HEK293T (cell line): ENCODE measurements at places on chromosomes 7 and 10.

GRCh38 chr7:50347693-50348092, 43.2 kb downstream of the IKZF1 start:
- no peak for DNase-seq

GRCh38 chr7:55438757-55439525, 73.8 kb downstream of the LANCL2 start:
- no peak for DNase-seq

DNA sequence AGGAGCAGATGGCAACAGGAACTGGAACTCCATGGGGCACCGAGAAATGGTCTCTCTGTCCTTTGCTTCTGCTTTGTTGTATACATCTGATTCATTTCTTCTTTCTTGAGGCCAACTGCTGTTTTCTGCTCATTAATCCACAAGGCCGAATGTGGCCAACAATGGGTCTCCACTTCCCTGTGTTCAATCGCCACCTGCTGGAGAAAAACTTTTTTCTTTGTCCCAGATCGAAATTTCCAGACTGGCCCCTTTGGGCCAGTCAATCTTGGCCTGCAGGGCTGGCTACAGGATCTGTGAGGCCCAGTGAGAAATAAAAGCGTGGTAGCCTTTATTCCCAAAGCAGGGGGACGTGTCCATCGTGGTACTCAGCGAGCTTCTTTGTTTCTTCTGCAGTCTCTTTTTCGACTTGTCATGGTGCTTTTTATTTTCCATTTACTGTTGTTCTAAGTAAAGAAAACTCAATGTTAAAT, 58.8 kb downstream of the PARP12 start:
- peak; percentile 73 for DNase-seq

DNA sequence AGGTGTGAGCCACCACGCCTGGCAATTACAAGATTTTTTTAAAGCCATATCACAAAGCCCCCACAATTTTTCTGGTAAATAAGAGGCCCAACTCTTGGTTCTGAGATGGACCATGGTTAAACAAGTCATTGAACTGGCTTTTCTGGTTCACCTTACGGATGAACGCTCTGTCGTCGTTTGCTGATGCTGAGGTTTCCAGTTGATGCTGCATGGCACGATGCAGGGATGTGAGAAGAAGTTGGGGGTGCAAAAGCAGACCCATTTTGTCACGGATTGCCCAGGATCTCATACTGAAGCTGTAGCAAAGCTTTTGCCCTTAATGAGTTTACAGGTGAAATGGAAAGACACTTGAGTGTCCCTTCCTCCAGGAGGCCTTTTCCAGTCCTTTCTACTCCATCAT, 2.0 kb upstream of the IL2RA start:
- no peak for DNase-seq

- no peak for DNase-seq
These were observed 177.1 kb upstream of the SVIL start for GRCh38 chr10:29811751-29812427.

GRCh38 chr7:157397036-157397720, 60.4 kb downstream of the DNAJB6 start:
- no peak for DNase-seq

DNA sequence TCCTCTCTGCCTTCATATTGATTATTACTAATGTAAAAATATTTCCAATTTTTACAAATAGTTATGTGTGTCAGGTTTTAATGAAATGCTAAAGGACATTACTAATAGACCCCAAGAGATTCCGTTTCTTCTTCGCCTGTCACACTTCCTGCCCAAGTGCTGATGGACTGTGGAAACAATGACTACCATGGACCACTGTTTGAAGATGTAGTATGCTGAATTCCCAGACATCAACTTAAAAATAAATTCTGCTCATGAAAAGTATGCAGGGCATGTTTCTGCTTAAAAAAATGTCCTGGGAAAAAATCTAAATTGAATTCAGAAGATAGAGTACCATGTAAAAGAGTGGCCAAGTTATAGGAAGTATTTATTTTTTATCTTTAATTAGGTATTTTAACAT, 52.1 kb downstream of the ST7 start:
- no peak for DNase-seq

GRCh38 chr7:151063212-151063561, 3.8 kb downstream of the SLC4A2 start:
- no peak for DNase-seq

GRCh38 chr10:8269976-8270375, 215.5 kb downstream of the GATA3 start:
- DNase-seq: no peak

- DNase-seq: no peak
These were observed 193.8 kb downstream of the CYP26A1 start for GRCh38 chr10:93267521-93267920.

- DNase-seq: no peak
These were observed 64.8 kb downstream of the ZNRF2 start for GRCh38 chr7:30349170-30349569.

- no peak for DNase-seq
These were observed 4.0 kb upstream of the MINPP1 start for GRCh38 chr10:87500646-87501048.

GRCh38 chr7:114084472-114085312, 165.9 kb upstream of the PPP1R3A start:
- peak; percentile 19 for DNase-seq

GRCh38 chr10:92690211-92690914, 608 bp downstream of the HHEX start:
- DNase-seq: peak; percentile 52

GRCh38 chr10:82497439-82497838, 622.4 kb downstream of the NRG3 start:
- DNase-seq: no peak

DNA sequence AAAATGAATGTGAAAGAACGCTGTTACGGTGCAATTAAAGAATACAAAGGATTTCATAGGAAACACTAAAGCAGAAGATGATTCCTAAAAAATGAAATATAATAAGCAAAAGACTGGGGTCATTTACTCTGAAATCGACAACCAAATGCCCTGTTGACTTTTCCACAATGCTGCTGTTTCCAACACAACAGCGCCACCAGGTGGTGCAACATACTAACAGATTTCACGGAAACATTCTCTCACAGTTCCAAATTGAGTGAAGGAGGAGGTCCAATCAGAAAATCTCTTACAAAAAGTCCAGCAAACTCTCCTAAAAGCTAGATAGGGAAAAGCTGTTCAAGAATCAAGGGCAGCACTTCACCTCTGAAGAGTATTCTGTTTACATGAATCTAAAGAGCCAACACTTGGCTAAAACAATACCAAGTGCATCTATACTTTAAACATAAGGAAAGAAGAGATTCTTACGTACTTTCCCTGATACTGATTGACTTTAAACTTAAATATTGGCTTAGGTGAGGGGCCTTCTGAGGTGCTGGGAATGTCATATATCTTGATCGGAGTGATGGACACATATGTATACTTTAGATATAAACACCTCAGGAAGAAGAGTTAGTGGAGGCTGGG, 55.9 kb downstream of the UPF2 start:
- DNase-seq: peak; percentile 82

GRCh38 chr10:92575961-92576360, 2.1 kb upstream of the IDE start:
- no peak for DNase-seq

DNA sequence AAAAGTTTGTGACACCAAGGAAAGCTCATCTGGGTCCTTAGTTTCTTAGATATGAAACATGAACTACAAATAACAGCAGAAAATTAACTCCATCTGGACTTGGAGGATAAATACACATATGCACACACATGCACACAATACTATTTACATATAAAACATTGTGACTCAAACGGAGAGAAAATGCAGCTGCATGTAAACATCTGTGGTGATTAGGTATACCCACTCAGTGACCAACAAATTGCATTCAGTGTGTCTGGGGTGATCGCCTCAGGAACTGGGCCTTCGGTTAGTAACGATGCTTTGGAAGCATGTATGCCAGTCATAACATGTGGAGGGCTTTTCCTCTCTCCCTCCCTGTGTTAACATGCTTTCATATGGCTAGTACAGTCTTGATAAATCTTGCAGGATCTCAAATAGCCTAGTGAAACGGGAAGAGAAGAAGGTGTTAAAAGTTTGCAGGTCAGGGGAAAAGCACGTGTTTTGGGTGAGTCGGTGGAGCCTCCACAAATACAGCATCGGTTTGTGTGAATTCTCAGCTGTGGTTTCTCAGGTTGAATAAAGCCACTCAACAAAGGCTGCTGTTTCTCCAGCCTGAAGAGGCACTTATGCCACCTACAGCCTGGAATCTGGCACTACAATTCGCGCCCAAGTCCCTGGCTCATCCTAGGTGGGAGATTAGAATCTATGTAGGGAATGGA, 8.7 kb upstream of the GLRX3 start:
- DNase-seq: peak; percentile 87

- DNase-seq: no peak
These were observed 59.7 kb upstream of the NEBL start for GRCh38 chr10:20956843-20957242.

DNA sequence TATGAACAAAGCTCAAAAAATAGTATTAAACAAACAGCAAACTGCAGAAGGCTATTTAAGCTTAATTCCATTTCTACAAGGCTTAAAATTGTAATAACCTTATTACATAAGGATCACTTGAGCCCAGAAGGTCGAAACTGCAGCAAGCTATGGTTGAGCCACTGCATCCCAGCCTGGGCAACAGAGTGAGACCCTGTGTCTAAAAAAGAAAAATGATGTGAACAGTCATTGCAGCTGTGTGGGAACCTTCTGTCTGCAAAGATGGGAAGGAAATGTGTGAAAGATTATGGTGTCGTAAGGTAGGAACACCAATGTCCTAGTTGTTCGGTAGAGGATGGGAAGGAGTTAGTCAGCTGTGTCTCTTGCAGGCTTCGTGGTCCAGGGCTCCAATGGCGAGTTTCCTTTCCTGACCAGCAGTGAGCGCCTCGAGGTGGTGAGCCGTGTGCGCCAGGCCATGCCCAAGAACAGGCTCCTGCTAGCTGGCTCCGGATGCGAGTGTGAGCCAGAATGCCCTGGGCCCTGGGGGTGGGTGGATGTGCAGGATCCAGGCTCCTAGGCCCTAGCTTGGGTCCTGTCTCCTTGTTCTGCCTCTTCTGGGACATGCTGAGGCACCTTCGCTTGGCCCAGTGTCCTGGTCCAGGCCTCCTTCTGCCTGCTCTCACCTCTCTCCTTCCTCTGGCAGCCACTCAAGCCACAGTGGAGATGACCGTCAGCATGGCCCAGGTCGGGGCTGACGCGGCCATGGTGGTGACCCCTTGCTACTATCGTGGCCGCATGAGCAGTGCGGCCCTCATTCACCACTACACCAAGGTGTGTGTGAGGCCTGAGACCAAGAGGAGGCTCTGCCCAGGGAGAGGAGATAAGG, 9.1 kb downstream of the C10orf62 start:
- DNase-seq: no peak

- DNase-seq: no peak
These were observed 12.5 kb downstream of the ASNS start for GRCh38 chr7:97859606-97860204.

DNA sequence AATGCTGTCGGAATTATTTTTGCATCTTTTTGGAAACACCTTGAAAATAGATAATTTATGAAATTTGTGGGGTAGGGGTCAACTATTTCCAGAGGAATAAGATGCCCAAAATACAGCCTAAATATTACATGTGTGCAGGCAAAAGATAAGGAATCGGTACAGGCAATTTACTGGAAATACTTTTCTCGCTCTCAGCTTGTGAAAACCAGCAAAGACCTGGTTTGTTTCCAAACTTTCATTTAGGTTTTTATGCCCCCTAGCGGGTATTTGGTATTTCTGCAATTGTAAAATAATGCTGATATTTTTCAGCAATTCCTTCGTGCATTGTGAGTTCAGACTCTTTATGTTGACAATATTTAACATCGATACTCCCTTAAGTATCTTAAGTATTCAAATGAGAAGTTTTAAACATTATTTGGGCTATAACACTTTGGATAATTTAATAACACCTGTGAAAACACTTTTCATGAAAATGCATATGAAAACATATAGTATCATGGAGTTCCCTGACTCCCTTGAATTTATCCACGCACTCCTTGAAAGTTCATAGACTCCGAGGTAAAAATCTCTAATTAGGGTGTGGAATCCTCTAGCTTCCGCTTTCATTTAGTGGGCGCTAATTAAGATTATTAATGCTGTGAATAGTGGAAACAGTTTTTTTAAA, 132.4 kb downstream of the TSPAN12 start:
- peak; percentile 36 for DNase-seq

- DNase-seq: no peak
These were observed 41.5 kb upstream of the CXCL12 start for GRCh38 chr10:44426247-44427034.

DNA sequence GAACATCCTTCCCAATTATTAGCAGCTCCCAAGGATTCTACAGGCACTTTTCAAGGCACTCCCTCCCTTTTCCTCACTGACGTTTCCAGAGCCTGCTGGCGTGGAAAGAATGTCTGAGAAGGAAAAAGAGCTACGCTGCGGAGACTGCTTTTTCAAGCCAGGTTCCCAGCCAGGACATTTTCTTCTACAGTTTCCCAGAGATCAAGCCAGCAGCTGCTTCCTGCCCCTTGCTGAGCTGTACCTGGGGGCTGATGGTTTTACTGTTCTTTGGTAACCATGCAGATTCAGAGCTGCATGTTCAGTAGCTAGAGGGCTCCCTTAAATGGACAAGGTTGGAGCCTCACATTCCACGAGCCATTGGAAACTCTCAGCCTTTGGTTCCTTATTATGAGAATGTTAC, 133.4 kb downstream of the EVX1 start:
- DNase-seq: no peak

DNA sequence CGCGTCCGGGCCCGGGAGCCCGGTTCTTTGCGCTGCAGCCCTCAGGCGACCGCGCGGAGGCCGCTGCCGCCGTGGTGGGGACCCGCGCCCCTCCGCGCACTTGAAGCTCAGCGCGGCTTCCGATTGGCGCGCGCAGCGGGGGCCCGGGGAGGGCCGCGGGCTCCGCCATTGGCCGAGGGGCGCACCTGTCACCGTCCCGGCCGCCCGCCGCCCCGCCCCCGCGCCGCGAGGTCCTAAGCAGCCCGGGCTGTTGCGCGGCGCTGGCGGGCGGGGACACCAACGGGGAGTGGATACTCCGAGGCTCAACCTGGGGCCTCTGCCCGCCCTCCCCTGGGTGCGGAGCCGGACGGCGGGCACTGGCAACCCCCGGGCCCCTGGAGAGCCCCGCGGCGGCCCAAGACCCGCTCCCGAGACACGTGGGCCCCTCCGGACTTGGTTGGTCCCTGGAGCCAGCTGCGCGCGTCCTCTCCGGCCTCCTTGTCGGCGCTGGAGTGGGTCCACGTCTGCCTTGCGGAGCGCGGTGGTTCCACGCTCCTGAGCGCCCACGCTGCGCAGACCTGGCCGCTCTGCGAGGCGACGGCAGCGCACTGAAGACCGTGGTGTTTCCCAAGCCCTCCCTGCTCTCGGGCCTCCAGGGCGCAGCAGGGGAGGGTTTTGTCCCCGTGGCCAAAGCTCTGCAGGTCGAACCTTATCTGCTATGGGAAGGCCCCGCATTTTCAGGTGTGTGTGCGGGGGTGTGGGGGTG, at the start of gene MNX1:
Gene MNX1, minus strand, starts transcription at position 76 of the 745 bp plus-strand sequence. CDS start 313 bp downstream, outside the sequence.
- peak; percentile 99 for DNase-seq
